ENCODE measurements at places on chromosomes 13 and 19. TPM values are rescaled to one million over a fixed set of nuclear protein-coding genes. Genes with fewer than 3 reads are reported as not detected.

Gene CCDC194
- 0.15 TPM for total RNA-seq

Gene ZNF547
- total RNA-seq, result 7.0 TPM

Gene SIGLEC5
- total RNA-seq, result not detected

Gene WDR87
- under 0.01 TPM for total RNA-seq

Gene SIGLEC11
- not detected for total RNA-seq

Gene LRRC25
- total RNA-seq, result 0.15 TPM

Gene ZNF723
- not detected for total RNA-seq

Gene RGS9BP
- 0.83 TPM for total RNA-seq

Gene GFY
- total RNA-seq, result not detected

Gene CAPS
- 6.0 TPM for total RNA-seq

Gene GPR183
- not detected for total RNA-seq

Gene IRF3
- total RNA-seq, result 69.5 TPM

Gene ZNF91
- 20.8 TPM for total RNA-seq

Data from smooth muscle cell of trachea (primary cell).